ENCODE measurements at places on chromosomes 3 and 15.

DNA sequence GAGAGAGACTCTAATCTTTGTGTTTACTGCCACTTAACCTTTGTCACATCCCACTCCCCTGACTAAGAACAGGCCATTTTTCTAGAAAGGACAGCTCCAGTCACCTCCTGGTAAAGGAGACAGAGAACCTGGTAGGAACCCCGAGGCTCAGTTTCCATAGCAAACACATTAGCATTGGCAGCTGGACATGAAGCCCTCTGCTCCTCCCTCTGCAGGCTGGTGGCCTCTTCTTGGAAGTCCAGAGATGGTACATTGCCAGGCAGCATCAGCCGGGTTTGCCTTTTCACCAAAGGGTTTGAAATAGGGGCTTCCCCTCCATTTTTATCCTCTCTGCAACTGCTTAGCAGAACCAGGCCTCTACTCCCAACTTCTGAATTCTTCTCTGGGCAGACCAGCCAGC is 213.4 kb upstream of the SEMA6D start:
- DNase-seq: no peak

- DNase-seq: no peak
These were observed 92.1 kb upstream of the GPR149 start for GRCh38 chr3:154522036-154522602.

- DNase-seq: peak; percentile 42
These were observed 49.4 kb upstream of the SYNPR start for GRCh38 chr3:63228677-63229076.

GRCh38 chr15:91849180-91849579 is 4.3 kb upstream of the SLCO3A1 start:
- DNase-seq: no peak

- peak; percentile 12 for DNase-seq
These were observed 453.1 kb downstream of the GBE1 start for GRCh38 chr3:81308306-81308705.

DNA sequence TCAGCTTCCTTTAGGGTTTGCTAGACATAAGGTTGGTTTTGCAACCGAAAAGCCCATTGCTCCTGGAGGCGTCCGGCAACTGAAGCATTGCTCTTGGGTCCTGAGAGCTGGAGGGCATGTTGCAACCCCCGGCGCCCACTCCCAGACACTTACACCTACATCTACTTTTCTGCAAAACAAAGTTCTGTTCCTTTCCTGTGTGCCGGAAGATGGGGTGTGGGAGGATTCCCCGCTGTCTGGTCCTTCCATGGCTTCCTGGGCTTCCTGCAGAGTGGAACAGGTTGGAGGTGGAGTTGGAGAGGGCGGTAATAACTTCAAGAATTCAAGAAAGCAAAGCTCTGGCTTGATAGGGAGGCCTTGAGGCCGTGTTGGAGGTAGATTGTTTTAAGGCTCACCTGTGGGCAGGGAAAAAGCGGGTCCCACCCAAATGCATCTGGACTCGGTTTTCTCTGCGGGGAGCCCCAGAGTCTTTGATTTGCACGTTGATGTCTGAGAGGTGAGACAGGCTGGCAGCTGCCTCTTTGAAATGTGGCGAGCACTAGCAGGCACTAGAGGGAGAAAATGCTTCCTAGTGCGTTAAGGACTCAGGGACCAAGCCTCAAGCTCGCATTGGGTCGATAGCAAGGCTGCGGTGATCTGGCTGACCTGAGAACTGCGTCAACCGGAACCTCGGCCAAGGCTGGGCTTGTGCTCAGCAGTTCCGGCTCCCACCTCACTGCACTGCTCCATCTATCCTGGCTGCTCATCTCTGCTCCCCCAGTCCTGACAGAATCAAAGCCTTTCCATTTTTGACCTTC is 39.5 kb downstream of the NR2F2 start:
- no peak for DNase-seq

DNA sequence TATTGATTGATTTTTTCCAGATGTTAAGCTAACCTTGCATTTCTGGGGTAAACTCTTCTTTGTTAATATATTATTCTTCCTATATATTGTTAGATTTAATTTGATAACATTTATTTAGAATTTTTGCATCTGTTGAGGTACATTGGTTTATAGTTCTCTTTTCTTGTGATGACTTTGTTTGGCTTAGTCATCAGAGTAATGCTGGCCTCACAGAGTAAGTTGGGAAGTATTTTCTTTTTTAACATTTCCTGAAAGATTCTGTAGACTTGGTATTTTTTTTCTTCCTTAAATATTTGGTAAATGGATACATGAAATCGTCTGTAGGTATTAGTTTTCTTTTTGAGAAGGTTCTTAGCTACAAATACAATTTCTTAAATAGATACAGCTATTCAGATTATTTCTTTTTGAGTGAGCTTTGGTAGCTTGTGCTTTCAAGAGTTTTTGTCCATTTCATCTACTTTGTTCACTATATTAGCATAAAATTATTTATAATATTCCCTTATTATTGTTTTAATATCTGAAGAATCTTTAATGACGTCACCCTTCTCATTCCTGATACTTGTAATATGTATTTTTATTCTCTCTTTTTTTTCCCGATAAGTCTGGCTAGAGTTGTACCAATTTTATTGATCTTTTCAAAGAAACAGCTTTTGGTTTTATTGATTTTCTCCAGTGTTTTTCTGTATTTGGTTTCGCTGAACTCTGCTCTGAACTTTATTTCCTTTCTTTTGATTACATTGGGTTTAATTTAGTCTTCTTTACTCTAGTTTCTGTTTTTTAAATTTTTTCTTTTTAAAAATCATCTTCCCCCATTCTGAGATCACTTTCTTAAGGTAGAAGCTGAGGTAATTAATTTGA is 6.5 kb upstream of the HPS3 start:
- DNase-seq: peak; percentile 18

DNA sequence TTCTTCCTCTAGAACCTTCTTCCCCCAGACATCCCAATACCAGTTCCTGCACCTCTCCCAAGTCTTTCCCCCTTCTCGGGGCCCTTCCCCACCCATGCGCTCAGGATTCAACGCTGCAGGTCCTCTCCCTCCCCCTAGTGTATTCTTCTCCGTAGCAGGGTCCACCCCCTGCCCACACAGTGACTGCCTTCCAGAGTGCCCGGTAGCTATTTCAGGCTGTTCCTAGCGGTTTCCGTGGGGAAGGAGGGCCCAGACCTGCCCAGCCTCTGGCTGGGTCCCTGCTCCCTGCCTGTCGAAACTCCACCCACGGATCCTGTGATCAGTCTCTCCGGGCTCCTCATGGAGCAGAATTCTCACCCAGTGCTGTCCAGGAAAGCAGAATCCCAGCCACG is 45.2 kb upstream of the SEC61A1 start:
- DNase-seq: no peak

DNA sequence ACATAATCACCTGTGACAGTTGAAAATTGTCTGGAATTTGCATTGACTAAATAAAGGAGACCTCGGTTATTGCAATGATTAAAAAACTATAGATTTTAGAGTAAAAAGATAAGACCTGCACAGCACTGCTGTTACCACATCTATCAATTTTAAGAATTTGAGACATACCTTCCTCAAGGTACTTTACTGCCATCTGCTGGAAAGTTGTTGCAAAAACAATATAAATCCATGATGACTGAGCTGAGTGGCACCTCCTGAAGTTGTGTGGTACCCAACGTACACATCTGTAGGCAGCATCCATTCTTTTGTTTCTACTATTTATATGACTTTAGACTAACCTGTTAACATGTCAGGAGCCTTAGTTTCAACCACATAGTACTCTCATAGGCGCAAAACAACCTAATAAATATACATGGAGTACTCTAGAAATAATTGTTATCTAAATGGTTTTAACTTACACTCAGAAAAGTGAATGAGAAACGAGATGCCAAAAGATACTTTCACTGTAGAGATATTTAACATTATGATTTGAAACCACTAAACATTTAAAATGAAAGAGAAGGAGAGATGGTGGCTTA is 106.7 kb downstream of the GHSR start:
- peak; percentile 73 for DNase-seq

- DNase-seq: peak; percentile 65
These were observed 660.7 kb upstream of the ADAMTS9 start for GRCh38 chr3:65348398-65348995.

DNA sequence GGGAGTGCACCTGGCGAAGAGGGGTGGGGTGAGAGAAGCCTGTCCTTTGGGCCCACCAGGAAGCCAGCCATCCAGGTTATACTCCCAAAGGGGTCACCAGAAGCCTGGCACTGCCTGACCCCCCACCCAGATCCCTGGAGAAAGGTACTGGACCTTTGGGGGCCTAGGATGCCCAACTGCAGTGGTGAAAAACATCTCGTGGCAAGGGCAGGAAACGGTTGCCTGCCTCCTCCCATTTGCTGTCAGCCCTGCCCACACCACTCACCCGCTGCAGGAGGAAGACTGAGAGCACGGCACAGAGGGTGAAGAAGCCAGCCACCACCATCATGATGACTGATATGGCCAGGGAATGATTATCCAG is 2.2 kb upstream of the ULK3 start:
- DNase-seq: no peak

DNA sequence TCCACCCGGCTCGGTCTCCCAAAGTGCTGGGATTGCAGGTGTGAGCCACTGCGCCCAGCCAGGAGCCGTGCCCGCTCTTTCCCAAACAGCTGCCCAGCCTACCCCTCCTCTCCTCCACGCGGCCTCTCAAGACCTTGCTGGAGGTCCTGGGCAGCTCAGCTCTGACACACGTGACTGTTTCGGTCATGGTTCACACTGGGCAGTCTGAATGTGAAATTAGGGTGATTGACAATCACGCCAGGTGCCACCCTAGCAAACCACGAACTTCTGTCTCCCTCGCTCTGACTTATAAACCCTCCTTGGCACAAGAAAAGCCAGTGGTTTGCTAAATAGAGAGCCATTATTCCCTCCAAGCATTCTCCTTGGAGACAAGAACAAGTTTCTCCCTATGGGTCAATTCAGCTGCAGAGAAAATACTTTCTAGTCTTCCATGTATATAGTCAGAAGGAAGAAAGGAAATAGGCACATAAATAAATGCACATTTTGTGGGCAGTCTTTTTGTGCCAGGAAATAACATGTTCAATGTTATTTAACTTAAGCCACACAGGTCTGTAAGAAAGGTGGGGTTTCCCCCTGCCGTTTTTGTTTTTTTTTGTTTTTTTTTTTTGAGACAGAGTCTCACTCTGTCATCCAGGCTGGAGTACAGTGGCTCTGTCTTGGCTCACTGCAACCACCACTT is 121.9 kb upstream of the MEF2A start:
- no peak for DNase-seq

GRCh38 chr3:168813225-168813802 is 717.6 kb upstream of the GOLIM4 start:
- no peak for DNase-seq

GRCh38 chr3:13123013-13123654 is 49.9 kb upstream of the IQSEC1 start:
- DNase-seq: no peak

DNA sequence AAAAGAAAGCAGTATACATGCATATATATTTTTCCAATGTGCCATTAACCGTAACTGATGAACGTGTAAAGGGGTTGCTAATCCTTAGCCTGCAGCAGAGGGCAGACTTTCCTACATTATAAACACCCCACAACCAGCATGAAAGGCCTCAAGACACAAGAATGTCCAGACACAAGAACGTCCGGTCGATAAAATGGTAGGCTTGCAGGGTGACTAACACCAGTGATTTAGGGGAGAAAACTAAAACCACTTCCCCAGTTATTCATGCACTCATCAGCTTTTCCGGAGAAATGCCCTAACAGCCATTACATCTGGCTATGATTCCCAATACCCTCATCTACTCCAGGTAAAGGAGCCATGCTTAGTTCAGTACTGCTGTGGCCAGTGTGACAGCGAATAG is 57.4 kb downstream of the LRTM1 start:
- peak; percentile 96 for DNase-seq

DNA sequence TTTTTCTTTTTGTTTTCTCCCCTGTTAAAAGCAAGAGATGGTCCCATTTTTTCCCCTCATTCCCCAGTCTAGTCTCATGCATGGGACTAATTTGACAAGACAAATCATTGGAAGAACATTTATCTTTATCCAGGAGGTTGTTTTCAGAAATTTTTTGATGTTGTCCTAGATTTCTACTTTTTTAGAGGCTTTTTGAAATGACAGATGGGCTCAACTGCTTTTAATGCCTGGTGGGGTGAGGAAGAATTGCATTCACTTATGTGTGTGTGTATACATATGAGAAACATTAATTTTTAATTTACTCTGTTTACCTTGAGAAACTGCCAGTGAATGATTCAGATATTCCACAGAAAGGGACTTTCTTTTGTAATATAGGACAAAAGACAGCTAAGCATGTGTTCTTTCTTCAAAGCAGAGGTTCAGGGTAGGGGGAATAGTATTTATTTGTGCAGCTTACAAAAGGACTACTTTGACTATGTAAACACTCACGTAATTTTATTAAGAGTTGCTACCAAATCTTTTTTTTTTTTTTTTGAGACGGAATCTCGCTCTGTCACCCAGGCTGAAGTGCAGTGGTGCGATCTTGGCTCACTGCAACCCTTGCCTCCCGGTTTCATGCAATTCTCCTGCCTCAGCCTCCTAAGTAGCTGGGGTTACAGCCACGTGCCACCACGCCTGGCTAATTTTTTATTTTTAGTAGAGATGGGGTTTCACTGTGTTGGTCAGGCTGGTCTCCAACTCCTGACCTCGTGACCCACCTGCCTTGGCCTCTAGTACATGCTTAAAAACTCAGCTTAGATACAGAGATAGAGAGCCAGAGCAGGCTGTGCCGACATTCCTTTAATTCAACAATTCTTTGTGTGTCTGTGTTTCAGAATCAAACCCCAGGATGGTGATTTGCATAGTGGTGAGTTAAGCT is 130.1 kb upstream of the RARB start:
- DNase-seq: no peak

GRCh38 chr15:81282606-81282895 is 41.4 kb downstream of the STARD5 start:
- no peak for DNase-seq

DNA sequence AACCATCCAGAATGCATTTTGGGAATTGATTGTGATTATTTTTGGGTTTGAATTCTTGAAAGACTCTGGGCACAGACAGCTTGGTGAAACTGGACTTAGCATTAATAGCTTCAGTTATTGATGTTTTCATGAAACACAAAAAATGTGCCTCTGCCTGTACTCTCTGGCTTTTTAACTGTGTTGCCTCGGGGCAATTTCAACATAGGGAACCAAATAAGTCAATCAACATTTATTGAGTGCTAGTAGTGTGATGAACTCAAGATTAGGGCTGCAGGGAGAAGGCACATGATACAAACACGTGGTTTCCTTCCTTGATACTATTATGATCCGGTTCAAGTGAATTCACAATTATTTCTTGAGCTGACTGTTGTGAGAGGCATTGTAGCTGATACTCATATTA is 50.8 kb downstream of the UNC13C start:
- no peak for DNase-seq

GRCh38 chr3:34200576-34200975 is 402.1 kb downstream of the PDCD6IP start:
- DNase-seq: no peak

Measured in M059J (cell line).